ENCODE measurements at places on chromosomes 1 and 21. TPM values are rescaled to one million over a fixed set of nuclear protein-coding genes. Genes with fewer than 3 reads are reported as not detected.

GRCh38 chr1:121483961-121484424 lies 299.2 kb downstream of the SRGAP2C start:
- no peak for DNase-seq

- DNase-seq, result no peak
Measured at GRCh38 chr1:55129194-55129728, 85.9 kb downstream of the USP24 start.

C1orf185 gene
- polyA plus RNA-seq, result not detected

EIF3I gene
- 164 TPM for polyA plus RNA-seq

ALDH9A1 gene
- polyA plus RNA-seq, result 113 TPM

All from right lung (tissue), 10 donors.